ENCODE measurements at places on chromosomes 6 and 20. TPM values are rescaled to one million over a fixed set of nuclear protein-coding genes. Genes with fewer than 3 reads are reported as not detected.

SLC35D3 gene
- total RNA-seq: 0.23 TPM

PGBD1 gene
- total RNA-seq: 4.2 TPM

AP5S1 gene
- total RNA-seq: 28.0 TPM

GRCh38 chr6:127199470-127199869, 67.2 kb upstream of the RNF146 start:
- DNase-seq: no peak
- no peaks in the 10 kb centered on the region for H3K27me3 ChIP-seq
- no peaks in the 10 kb centered on the region for H3K4me1 ChIP-seq
- H3K36me3 ChIP-seq: no peaks in the 10 kb centered on the region
- H3K4me3 ChIP-seq: no peak overlapping the region

DNA sequence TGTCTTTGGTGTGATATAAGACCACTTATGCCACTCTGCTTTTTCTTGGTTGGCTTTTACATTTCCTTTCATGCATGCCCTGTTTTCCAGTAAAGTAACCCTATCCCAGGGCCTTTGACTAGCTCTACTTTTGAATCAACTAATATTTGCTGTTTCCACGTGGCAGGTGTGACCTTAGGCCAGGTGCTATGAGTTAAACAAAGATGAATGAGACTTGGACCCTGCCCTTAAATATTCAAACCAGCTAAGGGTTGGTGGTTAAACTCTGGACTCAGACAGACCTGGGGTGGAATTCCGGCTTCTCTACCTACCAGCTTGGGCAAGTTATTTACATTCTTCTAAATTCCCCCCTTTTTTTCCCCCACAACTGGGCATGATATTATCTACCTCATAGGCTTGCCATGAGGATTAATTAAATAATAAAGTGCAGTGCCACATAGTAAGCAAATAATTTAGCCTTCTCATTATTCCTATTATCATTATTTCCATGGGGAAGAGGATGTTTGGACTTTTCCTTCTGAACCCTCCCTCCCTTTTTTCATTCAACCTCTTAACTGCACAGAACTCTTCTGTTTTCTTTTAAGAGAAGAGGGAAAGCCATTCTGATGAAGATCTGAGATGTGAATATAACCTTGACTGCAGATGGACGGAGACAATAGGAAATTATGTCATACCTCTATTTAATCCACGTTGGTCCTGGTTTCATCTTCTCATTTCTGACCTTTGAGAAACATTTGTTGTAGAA, 143.6 kb upstream of the TNFAIP3 start:
- H3K27me3 ChIP-seq: no peaks in the 10 kb centered on the region
- no peaks in the 10 kb centered on the region for H3K36me3 ChIP-seq
- no peak for DNase-seq
- H3K27ac ChIP-seq: no peak overlapping the region
- H3K4me3 ChIP-seq: no peak overlapping the region

- no peak overlapping the region for H3K27ac ChIP-seq
- no peaks in the 10 kb centered on the region for H3K4me1 ChIP-seq
- H3K4me3 ChIP-seq: no peak overlapping the region
- no peak for DNase-seq
- H3K27me3 ChIP-seq: no peaks in the 10 kb centered on the region
- no peaks in the 10 kb centered on the region for H3K36me3 ChIP-seq
Observed at GRCh38 chr6:5782783-5783547, 223.8 kb downstream of the NRN1 start.
